ENCODE measurements at places on chromosomes 12 and 14. TPM values are rescaled to one million over a fixed set of nuclear protein-coding genes. Genes with fewer than 3 reads are reported as not detected.

Gene DCAF4
- total RNA-seq, result 27.2 TPM

Gene FGF23
- not detected for total RNA-seq

Gene LMNTD1
- total RNA-seq, result not detected

Gene TIGAR
- 44.4 TPM for total RNA-seq

Gene SMAGP
- 27.2 TPM for total RNA-seq

Gene RPGRIP1
- total RNA-seq, result 0.10 TPM

Gene CELA1
- total RNA-seq, result not detected

Gene KLHDC1
- 0.30 TPM for total RNA-seq

Gene MYF6
- not detected for total RNA-seq

All from A549 treated with Hydrocortisone at 1 μM for 4 hours (cell line).